ENCODE measurements at places on chromosomes 7 and 10.

DNA sequence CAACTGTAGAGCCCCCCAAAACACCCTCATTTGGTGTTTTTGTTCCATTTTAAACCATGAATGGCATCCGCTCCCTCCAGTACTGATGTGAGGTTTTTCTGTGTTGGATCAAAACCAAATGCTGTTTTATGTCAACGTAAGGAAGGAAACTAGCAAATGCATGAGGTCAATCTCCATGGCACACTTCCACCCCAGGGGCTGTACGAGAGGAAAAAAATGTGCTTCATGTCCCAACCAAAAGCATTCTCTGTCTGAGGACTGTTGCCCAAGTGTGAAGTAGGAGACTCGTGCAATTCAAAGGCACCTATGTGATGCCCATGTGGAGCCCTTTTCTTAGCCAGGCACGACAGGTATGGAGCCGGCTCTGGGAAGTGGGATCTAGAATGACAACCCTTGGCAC, 180.3 kb upstream of the MKI67 start:
- no peak for DNase-seq

DNA sequence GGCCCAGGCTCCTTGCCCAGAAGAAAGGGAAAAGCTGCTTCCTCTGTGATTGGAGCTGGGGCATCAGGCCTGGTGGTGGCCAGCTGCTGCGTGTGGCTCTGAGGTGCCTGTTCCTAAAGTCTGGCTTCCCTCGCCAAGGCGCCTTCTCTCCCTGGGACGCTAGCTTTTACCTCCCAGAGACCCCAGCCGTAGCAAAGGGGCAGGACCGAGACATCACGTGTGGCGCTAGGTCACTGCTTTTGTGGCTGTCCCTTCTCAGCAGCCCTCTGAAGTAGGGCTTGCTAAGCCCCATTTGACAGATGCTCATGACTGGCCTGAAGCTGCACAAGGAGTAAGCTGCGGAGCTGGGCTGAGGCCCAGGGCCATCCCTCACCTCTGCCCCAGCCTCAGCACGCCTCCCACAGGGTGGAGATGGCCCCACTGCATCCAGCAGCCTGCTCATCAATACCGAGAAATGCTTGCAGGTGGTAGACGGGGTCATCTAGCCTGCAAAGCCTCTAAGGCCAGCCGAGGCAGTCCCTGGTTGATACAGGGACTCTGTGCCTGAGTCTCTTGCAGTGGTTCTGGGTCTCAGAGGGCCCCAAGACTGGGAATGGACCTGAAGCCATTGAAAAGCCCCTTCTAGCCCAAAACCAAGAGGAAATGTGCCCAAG, 171.2 kb downstream of the LCOR start:
- no peak for DNase-seq

GRCh38 chr7:11701829-11702560, 130.0 kb downstream of the THSD7A start:
- DNase-seq = no peak

- DNase-seq = no peak
Observed at GRCh38 chr7:5574770-5575269, 151.2 kb upstream of the TNRC18 start.

- DNase-seq = no peak
Observed at GRCh38 chr7:148187471-148187870, 403.1 kb upstream of the C7orf33 start.

DNA sequence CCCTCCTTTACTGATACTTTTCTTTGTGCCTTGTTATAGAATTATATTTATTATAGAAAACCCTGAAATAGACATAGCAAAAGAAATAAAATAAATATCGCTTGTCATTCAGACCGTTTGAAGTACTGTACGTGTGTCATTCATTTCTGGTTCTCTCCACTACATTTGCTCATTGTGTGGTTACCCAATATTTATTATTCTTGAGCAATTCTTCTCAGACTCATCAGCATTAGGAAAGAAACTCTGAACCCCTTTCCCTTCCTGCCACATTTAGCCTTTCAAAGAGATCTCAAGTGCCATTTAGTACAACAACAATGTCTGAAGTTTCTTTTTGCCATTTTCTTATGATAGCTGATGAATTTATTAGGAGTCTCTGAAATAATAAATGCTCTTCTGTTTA, 154.1 kb downstream of the KIAA1217 start:
- DNase-seq = no peak

- no peak for DNase-seq
Observed at GRCh38 chr7:4076701-4077294, 605.3 kb upstream of the FOXK1 start.

DNA sequence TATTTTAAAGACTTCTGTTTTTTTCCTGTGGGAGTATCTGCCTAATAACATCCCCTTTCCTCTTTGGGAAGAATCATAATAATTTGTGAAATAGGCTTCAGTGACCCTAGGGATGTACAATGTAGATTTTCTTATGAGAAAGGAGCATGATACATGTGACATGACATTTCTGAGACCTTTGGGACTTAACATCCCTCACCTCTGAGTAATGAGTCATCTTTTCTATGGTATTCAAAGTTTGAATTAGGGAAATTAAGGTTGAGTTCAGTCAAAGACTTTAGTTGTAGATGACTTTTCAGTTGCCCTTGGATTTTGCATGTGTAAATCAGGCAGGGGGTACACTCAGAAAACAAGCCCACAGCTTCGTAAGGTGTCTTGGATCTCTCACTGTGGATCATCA, 14.3 kb downstream of the GRK5 start:
- DNase-seq = no peak

- no peak for DNase-seq
Observed at GRCh38 chr7:121105262-121105661, 116.8 kb downstream of the CPED1 start.

GRCh38 chr7:100066953-100067352, 14.6 kb downstream of the ZNF3 start:
- DNase-seq = no peak

DNA sequence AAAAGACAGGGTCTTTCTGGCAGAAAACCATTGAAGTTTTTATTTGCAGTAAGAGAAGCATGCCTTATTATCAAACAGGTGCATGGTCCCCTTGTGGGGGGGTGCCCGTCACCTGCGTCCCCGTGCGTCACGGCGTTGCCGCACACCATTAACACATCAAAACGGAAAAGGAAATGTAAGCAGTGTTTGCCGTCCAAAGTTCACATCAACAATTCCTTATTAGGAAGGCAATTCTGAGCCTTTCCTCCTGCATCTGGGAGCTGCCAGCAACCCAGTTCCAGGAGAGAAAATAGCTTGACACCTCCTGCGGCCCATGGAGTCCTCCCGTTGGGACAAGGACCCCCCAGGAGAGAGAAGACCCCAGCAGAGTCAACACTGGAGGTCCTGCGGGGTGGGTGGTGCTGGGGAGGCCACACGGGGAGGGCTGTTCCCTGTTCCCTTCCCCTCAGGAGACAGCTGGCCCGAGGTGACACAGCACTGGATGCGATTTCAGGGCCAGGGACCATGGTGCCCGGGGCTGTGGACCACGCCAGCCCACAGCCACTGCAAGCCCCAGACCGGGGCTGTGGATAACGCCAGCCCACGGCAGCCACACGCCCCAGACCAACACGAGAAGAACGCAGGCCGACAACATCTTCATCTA, 39.5 kb downstream of the DIP2C start:
- no peak for DNase-seq

GRCh38 chr7:34096198-34096651, 190.9 kb downstream of the BMPER start:
- DNase-seq = no peak

GRCh38 chr7:128108641-128109423, 77.6 kb upstream of the LRRC4 start:
- peak; percentile 69 for DNase-seq

DNA sequence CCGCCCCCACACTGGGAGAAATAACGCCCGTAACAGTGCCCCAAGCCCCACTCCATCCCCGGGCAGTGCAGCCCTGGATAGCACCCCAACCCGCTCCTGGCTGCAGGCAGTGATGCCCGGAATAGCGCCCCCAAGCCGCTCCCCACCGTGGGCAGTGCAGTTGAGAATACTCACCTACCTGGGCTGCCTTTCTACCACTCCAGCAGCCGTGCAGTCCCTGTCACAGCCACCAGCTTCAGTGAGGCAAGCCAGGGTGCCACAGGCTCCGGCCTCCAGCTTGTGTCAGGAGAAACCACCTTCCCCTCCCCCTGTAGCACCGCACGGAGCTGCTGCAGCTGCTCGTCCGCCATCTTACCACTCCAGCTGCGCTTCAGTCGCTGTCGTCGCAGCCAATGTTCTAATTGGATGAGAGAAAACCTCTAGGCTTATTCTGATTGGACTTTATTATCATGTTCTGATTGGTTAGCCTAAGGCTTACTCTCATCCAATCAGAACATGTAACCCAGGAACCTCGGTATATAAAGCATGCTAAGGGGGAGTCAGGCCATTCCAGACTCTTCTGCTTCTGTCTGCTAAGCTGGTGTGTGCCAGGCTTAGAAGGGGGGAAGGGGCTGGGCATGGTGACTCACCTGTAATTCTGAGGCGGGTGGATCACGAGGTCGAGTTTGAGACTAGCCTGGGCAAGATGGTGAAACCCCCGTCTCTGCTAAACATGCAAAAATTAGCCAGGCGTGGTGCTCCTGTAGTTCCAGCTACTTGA, 53.2 kb upstream of the ZNF33B start:
- DNase-seq = no peak

DNA sequence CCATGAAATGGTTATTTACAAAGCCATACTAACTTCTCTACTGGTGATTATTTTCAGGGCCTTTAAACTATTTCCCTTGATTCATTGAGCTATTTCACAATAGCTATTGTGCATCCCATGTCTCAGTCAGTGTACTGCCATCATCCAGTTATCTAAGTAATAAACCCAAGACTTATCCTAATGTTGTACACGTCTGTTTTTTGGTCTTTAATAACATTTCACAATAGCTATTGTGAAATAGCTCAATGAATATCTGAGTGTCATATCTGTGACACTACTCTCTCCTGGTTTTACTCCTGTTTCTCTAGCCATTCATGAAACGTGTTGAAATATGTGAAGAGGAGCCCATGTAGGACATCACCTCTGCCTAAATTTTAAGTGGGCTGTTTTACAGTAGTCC, 36.5 kb upstream of the TMEM140 start:
- DNase-seq = no peak

DNA sequence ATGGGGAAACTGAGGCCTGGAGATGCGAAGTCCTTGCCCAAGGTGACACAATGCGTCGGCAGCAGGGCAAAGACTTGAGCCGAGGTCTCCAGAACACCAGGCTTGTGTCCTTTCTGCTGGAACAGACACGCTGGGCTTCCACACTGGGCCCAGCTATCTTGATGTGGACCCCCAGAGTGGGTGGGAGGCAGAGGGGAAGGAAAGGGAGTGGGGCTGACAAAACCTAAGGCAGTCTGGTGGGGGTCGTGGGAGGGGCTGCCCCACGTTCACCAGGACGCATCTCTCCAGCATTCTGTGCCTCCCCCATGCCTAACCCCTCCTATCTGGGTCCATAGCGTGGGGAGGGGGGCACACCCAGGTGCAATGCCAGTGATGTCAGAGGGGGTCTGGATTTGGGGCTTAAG, 38.1 kb downstream of the PPIF start:
- DNase-seq = no peak

GRCh38 chr7:42244828-42245227, 7.8 kb upstream of the GLI3 start:
- no peak for DNase-seq

- no peak for DNase-seq
Observed at GRCh38 chr7:47472444-47473157, 109.3 kb downstream of the TNS3 start.

GRCh38 chr10:88858491-88858890, 6.8 kb upstream of the ANKRD22 start:
- no peak for DNase-seq

- DNase-seq = no peak
Observed at GRCh38 chr10:30411263-30411662, 22.7 kb upstream of the MAP3K8 start.

- peak; percentile 35 for DNase-seq
Observed at GRCh38 chr10:97676770-97677581, 10.1 kb downstream of the AVPI1 start.

- no peak for DNase-seq
Observed at GRCh38 chr10:120396228-120396627, 60.8 kb upstream of the PLPP4 start.

DNA sequence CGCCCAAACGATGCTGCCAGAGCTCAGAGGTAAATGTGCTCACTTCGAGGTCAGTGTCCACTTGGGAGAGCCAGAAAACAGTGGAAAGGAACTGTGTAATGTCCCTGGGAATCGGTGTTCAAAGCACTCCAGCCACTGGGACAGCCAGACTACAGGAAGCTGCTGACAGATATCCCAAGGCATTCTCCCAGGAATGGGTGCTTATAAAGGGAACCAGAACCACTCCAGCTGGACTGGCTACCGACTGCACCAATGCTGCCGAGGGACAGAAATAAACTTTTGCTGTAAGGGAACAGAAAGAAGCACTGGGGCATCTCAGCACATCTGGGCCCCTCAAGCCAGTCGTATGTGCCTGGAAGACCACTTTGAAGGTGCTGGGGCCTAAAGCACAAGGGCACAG, 76.7 kb downstream of the ATXN7L1 start:
- DNase-seq = no peak

GRCh38 chr7:151776446-151776845, 100.5 kb downstream of the PRKAG2 start:
- no peak for DNase-seq

DNA sequence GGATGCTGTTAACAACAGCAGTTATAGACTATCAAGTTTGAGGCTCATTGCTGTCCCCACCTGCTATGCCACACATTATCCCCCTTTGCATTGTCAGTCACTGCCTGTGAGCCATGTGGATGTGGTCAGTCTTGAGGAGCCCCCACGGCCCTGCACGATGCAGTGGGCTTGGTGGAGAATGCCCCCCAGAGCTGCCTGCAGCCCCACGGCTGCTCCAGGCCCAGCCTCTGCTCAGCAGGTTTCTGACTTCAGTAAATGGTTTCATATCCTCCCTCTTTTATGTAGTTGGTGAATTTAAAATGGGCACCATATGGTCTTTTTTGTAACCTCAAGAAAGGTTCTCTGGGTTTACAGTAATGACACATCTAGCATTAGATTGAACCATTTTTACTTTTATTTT, 164.1 kb downstream of the EBF3 start:
- no peak for DNase-seq

GRCh38 chr7:70047384-70047783, 449.1 kb downstream of the AUTS2 start:
- no peak for DNase-seq

DNA sequence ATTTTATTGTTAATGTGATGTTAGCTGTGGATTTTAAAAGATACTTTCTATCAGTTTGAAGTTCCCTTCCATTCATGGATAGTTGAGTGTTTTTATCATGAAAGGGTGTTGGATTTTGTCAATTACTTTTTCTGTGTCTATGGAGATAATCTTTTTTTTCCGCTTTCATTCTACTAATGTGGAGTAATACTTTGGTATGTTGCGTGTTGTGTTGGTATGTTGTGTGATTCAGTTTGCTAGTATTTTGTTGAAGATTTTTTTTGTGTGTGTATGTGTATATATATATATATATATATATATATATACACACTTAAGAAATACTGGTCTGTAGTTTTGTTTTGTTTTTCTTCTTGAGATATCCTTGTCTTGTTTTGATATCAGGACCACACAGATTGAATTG, 100.3 kb downstream of the CCSER2 start:
- no peak for DNase-seq

GRCh38 chr7:50389961-50390360, 60.2 kb downstream of the FIGNL1 start:
- no peak for DNase-seq

- no peak for DNase-seq
Observed at GRCh38 chr10:46528171-46528671, 28.2 kb downstream of the GPRIN2 start.

- DNase-seq = no peak
Observed at GRCh38 chr10:78473006-78473405, 439.3 kb downstream of the RPS24 start.
